ENCODE measurements at places on chromosomes 13 and 19.
A peak's percentile ranks its signal among the peaks of the same experiment; 100 is the strongest.

- DNase-seq = peak; percentile 23
Observed at GRCh38 chr19:53872762-53873161, 5.1 kb downstream of the MYADM start.

DNA sequence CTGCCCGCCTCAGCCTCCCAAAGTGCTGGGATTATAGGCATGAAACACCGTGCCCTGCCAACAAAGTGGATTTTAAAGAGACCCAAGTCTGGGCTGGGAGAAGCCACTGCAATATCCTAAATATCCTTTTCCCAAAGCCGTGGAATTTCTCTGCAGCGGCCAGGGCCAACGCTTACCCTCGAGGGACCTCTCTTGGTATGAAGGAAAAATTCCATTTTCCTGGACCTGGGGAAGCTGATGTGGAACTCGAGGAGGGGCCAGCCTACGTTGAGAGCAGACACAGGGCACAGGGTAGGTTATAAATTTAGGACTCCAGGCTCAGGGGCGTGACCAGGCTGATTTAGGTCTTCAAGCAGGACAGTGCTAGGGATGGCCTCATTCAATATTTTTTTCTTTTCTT, 17.7 kb upstream of the UPF1 start:
- DNase-seq = no peak

- DNase-seq = peak; percentile 52
Observed at GRCh38 chr19:48006762-48007161, 12.3 kb downstream of the ELSPBP1 start.

DNA sequence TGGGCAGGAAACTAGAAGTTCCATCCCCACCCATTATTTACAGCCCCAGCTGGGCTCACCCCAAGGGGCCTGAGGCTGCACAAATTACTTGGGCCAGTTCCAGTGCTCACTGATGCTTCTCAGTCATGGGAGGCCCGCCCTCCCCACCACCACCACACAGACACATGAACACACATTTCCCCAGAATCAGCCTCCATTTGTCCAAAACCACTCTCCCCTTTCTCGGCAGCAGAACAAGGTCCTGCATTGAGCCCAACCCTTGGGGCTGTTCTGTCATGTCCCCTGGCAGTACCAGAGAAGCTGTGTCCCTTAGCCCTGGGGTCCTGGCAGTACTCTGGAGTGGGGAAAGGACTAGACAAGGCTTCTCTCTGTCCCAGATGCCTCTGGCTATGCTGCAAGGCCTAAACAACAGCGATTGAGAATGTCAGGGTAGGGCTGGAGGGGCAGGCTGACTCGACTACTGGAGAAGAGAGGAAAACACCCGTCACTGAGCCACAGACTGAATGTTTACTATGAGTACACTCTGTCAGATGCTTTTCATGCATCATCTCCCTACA, 21.8 kb downstream of the SAMD4B start:
- no peak for DNase-seq

GRCh38 chr19:29381353-29382203, 144.2 kb upstream of the VSTM2B start:
- DNase-seq = peak; percentile 5
